Activated CD8-positive, alpha-beta memory T cell treated with anti-CD3 and anti-CD28 coated beads, Interleukin-2, amount 10 ng/mL, durations not matched to agents 7 days and 5 days (primary cell): ENCODE measurements at places on chromosomes 3 and 15. TPM values are rescaled to one million over a fixed set of nuclear protein-coding genes. Genes with fewer than 3 reads are reported as not detected.

The EBLN2 gene
- total RNA-seq: 5.1 TPM

The EPHA6 gene
- not detected for total RNA-seq

The PTH1R gene
- not detected for total RNA-seq

The TMEM207 gene
- not detected for total RNA-seq

The LHFPL4 gene
- not detected for total RNA-seq

The CPN2 gene
- total RNA-seq: not detected

The C3orf49 gene
- total RNA-seq: not detected
